ENCODE measurements at places on chromosomes 2 and 18.

GRCh38 chr2:10880586-10881321, 31.0 kb upstream of the KCNF1 start:
- DNase-seq: no peak

DNA sequence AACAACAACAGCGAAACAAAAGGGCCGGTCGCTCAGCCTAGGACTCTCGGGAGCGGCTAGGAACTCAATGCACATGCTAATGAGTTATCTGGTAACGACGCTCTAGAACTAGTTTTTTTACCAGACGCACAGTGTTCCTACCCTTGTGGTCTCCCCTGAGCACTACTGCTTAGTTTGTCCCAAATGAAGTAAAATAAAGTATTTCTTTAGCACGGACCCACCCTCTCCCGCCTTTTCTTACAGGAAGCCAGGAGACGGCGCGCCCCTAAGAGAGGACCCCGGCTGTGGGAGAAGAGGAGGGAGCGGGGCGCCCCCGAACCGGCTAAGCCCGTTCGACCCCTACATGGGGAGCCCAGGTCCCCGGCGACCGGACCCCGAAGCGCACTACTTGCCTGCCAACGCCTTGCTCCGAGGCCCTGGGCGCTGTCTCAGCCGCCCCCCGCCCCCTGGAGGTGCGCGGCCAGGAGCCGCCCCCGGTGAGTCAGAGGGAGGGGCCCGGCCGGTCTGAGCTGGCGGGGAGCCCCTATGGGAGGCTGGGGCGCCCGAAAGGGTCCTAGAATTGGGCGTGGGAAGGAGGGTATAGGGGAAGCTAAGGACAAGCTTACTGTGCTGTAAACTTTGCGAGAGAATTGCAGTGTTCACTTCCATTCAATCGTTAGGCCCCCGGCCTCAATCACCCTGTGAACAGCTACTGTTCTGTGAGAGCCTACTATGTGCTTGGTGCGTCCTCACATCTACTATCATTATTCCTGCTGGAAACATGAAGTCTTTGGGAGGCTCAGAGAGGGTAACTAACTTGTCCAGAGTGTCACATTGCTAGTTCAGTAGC, 3.6 kb upstream of the CAPG start:
- peak; percentile 70 for DNase-seq

GRCh38 chr2:11237122-11237521, 81.9 kb downstream of the SLC66A3 start:
- DNase-seq: no peak

GRCh38 chr2:37013315-37013641, 46.9 kb upstream of the STRN start:
- no peak for DNase-seq

DNA sequence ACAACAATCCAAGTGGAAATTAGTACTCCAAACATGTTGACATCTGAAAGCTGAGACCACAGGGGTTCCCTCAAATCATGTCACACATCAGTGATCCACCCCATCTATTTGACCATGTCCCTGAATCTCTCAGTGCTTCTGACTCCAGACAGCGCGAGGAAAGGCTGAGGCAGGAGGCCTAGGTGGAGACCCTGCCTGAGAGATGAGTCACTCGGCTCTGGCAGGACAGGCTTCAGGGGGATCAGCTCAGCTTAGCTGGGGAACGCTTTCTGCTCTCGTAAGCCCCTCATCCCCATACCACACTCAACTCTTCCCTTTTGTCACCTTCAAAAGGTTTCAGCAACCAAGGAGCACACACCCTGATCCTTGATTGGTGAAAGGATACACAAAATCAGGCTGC, 5.8 kb upstream of the FAM228A start:
- DNase-seq: no peak

- no peak for DNase-seq
Measured at GRCh38 chr2:118837621-118838020, 9.8 kb downstream of the EN1 start.

DNA sequence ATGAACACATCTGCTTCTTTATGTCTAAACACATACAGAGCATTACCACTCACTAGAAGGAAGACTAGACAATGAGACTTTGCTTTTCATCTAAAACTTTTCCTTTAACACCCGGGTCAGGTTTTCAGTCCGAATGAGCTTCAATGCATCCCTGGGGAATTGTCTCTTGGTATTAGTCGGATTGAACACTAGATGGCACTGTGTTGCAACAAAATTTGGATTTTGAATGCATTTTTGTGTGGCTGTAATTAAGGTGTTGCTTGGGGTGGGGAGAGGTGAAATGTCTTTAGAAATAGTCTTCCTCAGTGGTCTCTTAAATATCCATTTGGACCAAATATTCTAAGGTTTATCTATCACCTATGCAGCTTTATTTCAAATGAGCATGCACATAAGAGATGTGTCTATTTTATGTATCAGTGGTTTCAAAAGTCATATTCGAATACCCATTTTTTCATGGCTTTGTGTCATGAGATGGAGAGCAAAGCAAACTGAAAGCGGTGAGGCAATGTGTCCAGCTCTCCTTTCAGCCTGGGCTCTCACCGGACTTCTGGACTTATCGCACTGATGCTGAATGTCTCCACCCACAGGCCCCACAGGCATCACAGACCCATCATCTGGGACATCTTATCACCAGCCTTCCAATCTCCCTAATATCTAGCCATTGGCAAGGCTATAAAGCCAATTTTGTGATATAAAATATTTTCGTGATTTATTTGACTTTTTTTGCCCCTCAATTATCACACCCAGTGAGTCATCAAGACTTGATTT, 510.3 kb downstream of the RNF144A start:
- peak; percentile 66 for DNase-seq

DNA sequence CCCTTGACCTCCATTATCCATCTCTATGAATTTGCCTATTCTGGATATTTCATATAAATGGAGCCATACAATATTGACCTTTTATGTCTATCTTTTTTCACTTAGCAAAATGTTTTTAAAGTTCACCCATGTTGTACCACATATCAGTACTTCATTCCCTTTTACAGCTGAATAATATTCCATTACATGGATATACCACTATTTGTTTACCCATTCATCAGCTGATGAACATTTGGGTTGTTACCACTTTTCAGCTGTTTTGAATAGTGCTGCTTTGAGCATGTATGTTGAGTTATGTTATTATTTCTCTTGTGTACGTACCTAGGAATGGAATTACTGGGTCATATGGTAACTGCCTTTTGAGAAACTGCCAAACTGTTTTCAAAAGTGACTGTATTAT, 93.7 kb upstream of the DNMT3A start:
- no peak for DNase-seq

DNA sequence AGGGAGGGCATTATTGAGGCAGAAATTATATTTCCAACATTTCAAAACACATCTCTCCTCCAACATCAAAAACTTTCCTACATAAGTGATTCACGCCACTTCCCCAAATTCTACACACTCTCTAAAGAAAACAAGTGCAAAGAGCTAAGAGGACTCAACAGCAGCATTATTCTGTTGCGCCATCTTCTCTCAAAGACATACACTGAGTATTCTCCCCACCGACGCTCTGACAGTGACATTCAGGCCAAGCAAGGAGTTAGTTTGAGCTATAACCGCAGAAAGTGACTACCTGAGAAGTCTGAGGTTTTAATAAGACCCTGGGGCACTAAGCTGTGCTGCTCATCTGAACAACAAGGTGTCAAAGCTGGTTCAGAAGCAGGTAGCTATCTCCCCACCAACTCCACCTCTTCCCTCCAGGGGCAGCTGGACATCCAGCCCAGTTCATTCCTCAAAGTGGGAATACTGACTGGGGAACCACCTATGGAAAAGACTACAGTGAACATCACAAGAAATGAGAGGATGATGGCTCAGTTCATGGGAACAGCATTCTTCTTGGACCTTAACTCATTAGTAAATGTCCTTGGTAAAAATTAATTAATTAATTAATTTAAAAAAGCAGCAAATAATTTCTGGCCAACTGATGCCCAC, 309.5 kb upstream of the CCDC68 start:
- DNase-seq: no peak

GRCh38 chr2:5524551-5524950, 167.6 kb upstream of the SOX11 start:
- DNase-seq: no peak

- peak; percentile 35 for DNase-seq
Measured at GRCh38 chr2:36797324-36798070, 101.0 kb downstream of the VIT start.

DNA sequence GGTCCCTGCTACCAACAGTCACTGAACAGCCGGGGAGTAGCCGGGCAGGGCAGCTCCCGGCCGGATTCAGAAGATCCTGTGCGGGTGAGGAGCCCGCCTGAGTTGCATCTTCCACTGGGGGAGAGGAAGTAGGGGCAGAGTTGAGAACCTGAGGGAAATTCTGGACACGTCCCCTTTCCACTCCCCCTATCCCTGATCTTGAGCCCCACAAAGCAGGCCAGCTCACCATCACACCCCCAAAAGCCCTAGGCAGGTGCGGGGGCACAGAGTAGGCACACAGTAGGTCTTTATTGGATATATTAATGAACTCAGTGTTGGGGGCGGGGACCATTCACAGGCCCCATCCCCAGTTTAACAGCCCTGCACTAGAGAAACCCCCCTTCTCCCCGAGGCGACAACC, 81.9 kb upstream of the UXS1 start:
- DNase-seq: no peak

GRCh38 chr2:120219766-120220165, 3.4 kb downstream of the TMEM185B start:
- no peak for DNase-seq

GRCh38 chr18:37604032-37604431, 38.4 kb upstream of the CELF4 start:
- DNase-seq: no peak

DNA sequence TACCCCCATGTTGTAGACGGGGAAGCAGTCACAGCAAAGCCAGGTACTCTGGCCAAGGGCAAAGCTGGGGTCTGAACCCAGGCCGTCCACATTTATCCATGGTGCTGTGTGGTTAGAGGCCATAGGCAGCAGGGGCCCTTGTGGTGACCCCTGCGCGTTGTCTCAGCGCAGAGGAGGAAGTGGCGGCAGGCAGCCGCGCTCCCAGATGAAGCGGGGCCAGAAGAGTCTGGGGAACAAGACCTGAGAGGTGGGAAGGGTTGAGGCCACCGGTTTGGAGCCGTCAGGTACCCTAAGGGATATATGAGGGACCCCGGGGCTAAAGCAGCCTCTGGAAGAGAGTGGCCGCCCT, 770 bp downstream of the ZNF396 start:
- no peak for DNase-seq

DNA sequence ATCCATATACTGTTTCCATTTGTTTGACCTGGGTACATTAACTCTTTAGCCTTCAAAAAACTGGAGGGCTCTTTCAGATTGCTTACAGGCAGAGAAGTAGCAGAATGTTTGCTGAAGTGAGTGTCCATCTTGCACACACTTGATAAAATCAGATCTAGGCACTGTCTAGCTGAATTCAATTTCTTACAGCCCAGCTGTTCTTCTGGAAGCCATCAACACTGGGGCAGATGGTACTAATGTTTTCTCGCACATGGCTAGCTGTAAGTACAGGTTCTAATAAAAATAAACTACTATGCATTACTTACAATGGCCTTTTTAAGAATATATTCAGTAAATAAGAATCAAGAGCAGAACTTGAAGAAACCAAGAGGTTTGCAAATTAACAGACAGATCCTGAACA, 175.9 kb downstream of the NBAS start:
- DNase-seq: no peak

GRCh38 chr18:78876868-78877267, 102.8 kb upstream of the SALL3 start:
- no peak for DNase-seq

GRCh38 chr2:238892204-238892500, 44.3 kb downstream of the TWIST2 start:
- no peak for DNase-seq

All from AG08395 (cell line).